Activated naive CD4-positive, alpha-beta T cell treated with anti-CD3 and anti-CD28 coated beads, Interleukin-2, amount 50 U/mL, for 16 hours (primary cell): ENCODE measurements at places on chromosomes 4 and X.

GRCh38 chr4:170231377-170231776 is 141.6 kb upstream of the AADAT start:
- DNase-seq = no peak

- DNase-seq = no peak
These were observed 30.9 kb upstream of the FAM156A start for GRCh38 chrX:52988985-52989917.

- no peak for DNase-seq
These were observed 479 bp downstream of the BRCC3 start for GRCh38 chrX:155071694-155072280.

DNA sequence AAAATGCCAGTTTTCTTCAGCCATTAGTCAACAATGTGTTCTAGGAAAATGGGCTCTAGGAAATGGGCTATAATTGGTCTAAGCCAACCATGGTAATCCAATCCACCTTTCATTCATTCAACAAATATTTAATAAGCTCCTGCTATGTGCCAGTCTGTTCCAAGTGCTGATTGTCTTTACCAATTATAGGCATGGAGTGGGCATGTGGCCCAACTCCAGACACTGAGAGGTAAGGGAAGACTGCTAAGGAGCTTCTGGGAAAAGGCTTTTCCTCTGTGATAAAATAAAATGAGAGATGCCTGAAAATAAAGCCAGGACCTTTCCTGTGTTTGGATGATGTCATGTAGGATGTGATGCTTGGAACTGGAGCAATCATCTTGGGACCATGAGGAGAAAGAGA is 43.3 kb downstream of the HOPX start:
- no peak for DNase-seq

DNA sequence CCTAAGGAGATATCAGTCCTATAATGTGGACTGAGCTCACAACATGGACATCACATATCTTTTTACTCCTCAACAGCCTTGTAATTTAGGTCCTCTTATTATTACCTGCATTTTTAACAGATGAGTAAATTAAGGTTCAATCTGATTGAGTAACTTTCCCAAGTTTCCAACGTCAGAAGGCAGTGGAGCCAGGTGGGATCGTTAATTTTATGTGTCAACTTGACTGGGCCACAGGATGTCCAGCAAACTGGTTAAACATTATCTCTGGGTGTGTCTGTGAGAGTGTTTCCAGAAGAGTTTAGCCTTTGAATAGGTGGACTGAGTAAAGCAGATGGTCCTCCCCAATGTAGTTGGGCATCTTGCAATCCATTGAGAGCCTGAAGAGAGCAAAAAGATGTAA is 59.0 kb upstream of the SLIT2 start:
- DNase-seq = no peak

- no peak for DNase-seq
These were observed 12.9 kb downstream of the PCDH18 start for GRCh38 chr4:137519406-137519805.

DNA sequence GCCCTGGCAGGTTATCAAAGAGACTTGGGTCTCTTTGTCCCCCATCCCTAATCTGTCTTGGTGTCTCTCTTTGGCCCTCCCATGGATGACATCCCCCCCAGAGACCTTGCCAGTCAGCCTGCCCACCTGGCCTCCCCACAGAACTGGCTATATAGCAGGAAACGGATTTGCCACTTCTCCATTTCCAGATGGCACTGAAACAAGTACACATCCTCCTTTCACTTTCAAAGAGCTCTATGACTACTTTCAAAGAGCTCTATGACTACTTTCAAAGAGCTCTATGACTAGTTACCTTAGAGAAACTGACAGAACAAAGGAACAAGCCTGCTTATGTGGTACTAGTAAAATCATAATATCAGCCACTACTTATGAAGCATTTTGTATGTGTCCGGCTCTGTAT is 175.3 kb downstream of the MAML3 start:
- DNase-seq = no peak

DNA sequence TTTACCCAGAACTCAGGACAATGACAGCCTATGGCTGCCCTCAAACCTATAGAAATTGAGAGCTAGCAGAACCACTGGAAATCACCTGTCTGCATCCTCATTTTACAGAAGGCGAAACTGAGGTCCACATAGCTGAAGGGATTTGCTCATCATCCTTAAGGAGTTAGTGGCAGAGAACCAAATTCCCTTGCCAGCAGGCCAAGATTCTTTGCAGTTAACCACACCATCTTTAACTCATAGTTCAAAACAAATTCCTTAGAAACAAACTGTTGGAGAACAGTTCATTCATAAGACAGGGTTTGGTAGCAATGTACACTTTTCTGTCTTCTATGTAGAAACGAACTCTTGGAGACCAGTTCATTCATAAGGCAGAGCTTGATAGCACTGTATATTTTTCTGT is 37.9 kb upstream of the RAP2C start:
- no peak for DNase-seq

DNA sequence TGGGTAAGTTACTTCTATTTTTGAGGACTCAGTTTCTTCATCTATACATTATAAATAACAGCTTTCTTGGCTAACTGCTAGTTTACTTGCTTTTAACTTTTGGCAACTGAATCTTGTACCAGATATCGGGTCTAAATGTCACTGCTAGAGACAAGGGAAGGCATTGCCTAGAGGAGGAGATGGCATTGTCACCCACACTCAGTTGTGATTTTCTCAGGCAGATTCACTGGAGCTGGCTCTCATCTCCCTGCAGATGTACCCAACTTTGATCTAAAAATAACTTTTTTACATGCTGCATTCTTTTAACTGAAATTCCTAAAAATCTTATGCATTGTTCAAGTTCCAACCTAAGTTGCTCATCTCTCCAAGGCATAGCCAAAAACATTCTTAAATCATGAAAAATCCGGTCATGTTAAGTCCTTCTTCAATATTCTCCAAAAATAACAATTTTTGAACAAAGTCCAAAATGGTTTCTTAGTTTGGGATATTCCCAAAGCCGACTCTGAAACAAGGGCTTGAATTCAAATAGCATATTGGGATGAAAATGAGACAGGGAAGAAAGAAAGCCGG is 469.0 kb upstream of the BOD1L1 start:
- no peak for DNase-seq
